ENCODE measurements at places on chromosomes 2 and 18.

DNA sequence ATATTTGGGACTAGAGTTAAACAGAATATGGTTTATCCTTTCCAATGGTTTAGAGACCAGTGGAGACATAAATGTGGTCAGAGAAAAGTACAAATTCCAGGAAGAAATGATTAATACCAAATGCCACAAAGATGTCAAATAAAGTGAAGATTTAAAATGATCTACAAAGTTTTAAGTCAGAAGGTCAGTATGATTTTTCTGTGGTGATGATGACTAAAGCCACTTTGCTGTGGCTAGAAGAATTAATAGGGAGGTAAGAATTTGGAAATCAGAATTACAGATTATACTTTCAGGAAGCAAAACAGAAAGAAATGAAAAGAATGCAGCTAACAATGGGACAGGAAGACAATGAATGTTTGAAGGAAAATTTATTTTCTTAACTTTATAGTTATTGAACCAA, 91.5 kb upstream of the CDH7 start:
- DNase-seq: no peak

GRCh38 chr18:30763902-30764350, 278.6 kb downstream of the DSC3 start:
- DNase-seq: no peak

DNA sequence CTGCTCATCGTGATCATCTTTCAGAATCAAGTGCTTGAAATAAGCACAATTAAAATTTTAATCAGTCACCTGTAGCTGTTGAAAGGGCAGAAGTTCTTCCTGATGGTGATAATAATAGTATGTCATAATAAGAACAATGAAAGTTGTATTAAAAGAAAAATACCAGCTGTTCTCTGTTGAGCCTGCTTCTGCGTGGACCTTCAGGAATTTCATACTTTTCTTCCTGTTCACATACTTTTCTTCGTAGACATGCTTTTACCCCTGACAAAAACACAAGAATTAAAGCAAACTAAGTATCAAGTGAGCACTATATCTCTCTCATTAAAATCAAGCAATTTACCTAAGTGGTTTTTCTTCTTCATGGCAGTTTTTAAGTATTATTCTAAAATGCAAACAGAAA, 79.2 kb downstream of the BARD1 start:
- DNase-seq: no peak

- no peak for DNase-seq
Measured at GRCh38 chr2:74286725-74287124, 56.5 kb downstream of the SLC4A5 start.

DNA sequence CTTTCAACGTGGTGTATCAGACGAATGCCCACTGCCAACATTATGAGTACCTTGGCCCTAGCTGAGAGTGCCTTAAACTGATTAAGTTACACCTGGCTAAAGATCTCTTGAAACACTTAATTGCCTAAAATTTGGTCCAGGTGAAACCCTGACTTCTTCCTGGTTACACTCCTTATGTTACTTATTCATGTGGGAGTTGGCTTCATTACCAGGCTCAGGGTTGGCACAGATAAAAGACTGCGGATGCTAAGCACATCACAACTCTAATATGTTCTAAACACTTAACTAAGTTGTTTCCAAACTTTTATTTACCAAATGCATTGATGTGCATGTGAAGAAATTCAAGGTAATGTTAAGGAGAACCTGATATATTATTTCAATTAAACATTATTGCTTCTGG, 298.9 kb downstream of the TCF4 start:
- no peak for DNase-seq

GRCh38 chr2:111148925-111149324, 28.2 kb downstream of the BCL2L11 start:
- DNase-seq: no peak

- no peak for DNase-seq
Measured at GRCh38 chr2:182763311-182763912, 47.4 kb downstream of the DNAJC10 start.
